ENCODE measurements at places on chromosomes 2 and 18.
A peak's percentile ranks its signal among the peaks of the same experiment; 100 is the strongest.

GRCh38 chr2:70560442-70560841 lies 6.8 kb upstream of the TGFA start:
- H3K36me3 ChIP-seq = no peaks in the 10 kb centered on the region
- no peak overlapping the region for H3K4me3 ChIP-seq
- no peak overlapping the region for H3K27ac ChIP-seq
- no peaks in the 10 kb centered on the region for H3K4me1 ChIP-seq

DNA sequence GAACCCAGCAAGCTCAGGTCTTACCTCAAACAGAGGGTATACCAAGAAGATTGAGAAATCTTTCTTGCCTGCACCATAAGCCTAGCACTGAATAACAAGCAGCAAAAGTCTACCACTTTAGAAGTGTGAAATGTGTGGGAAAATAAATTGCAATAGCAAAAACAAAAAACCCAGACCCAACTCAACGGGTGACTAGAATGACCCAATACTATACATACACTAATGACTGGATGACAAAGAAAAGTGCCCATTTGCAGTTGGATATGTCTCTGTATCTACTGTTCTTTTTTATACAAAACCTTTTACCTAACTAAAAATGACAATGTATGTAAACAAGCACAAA lies 950.6 kb downstream of the TRIB2 start:
- DNase-seq = no peak
- H3K27me3 ChIP-seq = peaks cover 2% of the 10 kb centered on the region
- no peak overlapping the region for H3K27ac ChIP-seq
- no peak overlapping the region for H3K4me3 ChIP-seq

DNA sequence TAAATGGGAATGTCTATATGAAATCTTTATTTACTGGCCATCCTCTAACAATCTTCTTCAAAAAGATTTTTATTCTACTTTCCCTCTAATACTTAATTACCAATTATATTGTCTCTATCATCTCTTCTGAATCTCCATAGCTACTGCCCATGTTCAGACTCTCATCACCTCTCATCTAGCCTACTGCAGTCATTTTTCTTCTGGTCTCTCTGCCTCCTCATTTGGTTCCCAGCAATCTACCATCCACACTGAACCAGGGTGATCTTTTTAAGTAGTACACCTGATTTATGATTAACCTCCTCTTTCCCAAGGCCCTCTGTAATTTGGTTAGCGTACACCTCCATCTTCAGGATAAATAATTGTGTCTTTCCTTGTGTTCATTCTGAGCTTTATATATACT lies 57.6 kb downstream of the NCKAP1 start:
- peaks cover 5% of the 10 kb centered on the region for H3K36me3 ChIP-seq
- no peak overlapping the region for H3K27ac ChIP-seq
- no peaks in the 10 kb centered on the region for H3K4me1 ChIP-seq
- DNase-seq = no peak
- H3K27me3 ChIP-seq = no peaks in the 10 kb centered on the region
- H3K4me3 ChIP-seq = no peak overlapping the region

DNA sequence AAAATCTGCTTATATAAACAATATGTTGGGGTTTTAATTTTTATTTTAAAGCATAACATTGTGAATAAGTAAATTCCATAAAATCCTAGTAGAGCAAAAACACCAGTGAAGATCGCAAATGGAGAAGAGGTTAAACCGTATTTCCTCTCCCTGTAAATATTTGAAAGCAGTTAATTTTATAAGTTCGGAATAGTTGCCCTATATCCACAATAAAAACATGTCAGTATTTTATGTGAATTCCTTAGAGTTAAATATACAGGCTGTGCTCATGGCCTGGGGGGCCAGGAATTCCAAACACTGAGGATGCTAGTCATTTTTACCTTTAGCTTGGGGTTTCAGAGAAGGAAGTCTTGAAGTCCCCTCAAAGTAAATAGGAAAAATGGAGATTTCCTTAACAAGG lies 135.0 kb downstream of the FIGN start:
- no peak overlapping the region for H3K27ac ChIP-seq
- DNase-seq = no peak
- no peaks in the 10 kb centered on the region for H3K27me3 ChIP-seq
- no peak overlapping the region for H3K4me3 ChIP-seq
- H3K4me1 ChIP-seq = no peaks in the 10 kb centered on the region

DNA sequence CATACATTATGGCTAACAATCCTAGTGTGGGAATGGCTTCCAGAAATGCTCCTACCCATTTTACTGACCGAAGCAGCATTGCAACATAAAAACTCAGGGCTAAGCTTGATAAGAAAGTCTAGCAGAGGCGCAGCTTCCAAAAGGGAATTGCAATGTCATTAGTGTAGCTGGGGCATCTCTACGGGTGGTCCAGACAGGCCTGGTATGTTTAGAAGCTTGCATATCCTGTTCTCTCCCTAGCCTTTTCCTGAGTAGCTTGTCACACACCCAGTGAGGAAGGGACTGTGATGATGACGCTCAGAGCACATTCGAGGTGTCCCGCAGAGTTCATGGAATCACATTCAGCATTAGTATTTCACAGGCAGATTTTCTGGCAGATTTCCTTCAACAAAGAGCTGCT lies 38.0 kb upstream of the COL5A2 start:
- peaks cover 5% of the 10 kb centered on the region for H3K4me1 ChIP-seq
- no peaks in the 10 kb centered on the region for H3K36me3 ChIP-seq
- no peak overlapping the region for H3K27ac ChIP-seq
- H3K27me3 ChIP-seq = no peaks in the 10 kb centered on the region

GRCh38 chr2:64213532-64214275 lies 69.5 kb upstream of the PELI1 start:
- H3K4me1 ChIP-seq = no peaks in the 10 kb centered on the region
- no peak overlapping the region for H3K4me3 ChIP-seq
- H3K27me3 ChIP-seq = no peaks in the 10 kb centered on the region

DNA sequence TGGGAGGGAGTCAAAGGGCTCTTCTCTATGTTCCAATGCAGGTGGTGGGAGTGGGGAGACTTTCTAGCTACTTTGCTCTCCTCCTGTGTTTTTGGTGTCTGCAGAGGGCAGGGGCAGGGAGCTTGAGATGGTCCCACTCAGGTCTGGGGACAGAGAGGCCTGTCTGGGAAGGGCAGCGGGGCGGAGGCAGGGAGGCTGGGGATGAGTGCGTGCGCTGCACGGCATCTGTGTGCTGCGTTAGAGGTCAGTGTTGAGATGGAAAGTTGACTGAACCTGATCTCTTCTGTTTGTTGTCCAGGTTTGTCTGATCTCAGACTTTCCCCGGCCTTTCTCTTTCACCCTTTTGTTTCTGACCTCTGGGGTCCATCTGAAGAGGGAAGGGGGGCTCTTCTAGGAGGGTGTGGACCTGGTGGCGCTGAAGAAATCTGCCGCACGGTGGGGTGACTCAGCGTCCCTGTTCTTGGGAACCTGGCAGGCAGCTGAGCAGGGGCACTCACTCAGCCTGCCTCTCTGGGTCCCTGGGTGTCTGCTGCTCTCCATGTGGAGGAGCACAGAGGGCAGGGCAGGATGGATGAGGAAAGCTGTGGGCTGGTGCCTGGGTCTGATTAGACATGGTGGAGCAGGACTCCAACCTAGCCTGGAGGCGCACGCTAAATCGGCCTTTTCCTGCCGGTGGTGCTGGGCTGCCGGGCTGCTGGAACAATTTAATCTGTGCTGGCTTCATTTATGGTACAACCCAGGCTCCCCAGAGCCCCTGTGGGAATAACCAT lies 24.1 kb downstream of the IGFBP2 start:
- no peak overlapping the region for H3K27ac ChIP-seq
- no peaks in the 10 kb centered on the region for H3K27me3 ChIP-seq
- H3K36me3 ChIP-seq = peaks cover 15% of the 10 kb centered on the region
- no peak for DNase-seq
- H3K4me3 ChIP-seq = no peak overlapping the region
- H3K4me1 ChIP-seq = no peaks in the 10 kb centered on the region

DNA sequence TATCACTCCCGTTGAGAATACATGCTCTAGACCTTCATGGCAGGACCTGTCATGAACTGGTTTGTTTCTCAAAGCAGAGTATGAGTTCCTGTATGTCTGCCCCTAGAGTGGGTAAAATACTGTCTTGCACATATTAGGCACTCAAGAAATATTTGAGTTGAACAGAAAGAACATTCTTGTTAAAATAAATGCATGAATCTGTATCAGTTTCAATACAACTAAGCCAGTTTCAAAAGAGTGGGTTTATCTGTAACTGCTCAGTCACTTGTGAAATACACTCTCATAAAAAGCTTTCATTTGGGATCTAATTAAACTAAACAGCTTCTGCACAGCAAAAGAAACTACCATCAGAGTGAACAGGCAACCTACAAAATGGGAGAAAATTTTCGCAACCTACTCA lies 69.2 kb downstream of the RFTN2 start:
- H3K36me3 ChIP-seq = no peaks in the 10 kb centered on the region
- H3K4me1 ChIP-seq = no peaks in the 10 kb centered on the region
- H3K27me3 ChIP-seq = no peaks in the 10 kb centered on the region
- H3K4me3 ChIP-seq = no peak overlapping the region
- H3K27ac ChIP-seq = no peak overlapping the region

DNA sequence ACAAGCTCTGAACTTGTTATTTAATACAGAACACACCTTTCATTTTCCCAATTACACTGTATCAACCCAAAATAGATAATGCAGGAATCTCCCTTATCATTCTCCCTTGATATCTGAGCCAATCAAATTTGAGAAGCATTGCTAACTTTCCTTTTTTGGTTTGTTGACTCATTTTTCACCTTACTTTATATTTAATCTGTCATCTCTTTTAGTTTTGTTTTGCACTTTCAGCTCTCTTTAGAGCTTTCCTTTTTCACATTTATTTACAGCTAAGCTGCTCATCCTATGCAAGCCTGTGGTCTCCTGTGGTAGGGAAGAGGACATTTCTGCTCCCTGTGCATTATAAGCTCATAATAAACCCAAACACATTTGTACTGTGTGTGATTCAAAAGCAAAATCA lies 50.1 kb downstream of the ITGAV start:
- no peak overlapping the region for H3K4me3 ChIP-seq
- H3K27me3 ChIP-seq = no peaks in the 10 kb centered on the region
- no peak for DNase-seq
- H3K4me1 ChIP-seq = no peaks in the 10 kb centered on the region

DNA sequence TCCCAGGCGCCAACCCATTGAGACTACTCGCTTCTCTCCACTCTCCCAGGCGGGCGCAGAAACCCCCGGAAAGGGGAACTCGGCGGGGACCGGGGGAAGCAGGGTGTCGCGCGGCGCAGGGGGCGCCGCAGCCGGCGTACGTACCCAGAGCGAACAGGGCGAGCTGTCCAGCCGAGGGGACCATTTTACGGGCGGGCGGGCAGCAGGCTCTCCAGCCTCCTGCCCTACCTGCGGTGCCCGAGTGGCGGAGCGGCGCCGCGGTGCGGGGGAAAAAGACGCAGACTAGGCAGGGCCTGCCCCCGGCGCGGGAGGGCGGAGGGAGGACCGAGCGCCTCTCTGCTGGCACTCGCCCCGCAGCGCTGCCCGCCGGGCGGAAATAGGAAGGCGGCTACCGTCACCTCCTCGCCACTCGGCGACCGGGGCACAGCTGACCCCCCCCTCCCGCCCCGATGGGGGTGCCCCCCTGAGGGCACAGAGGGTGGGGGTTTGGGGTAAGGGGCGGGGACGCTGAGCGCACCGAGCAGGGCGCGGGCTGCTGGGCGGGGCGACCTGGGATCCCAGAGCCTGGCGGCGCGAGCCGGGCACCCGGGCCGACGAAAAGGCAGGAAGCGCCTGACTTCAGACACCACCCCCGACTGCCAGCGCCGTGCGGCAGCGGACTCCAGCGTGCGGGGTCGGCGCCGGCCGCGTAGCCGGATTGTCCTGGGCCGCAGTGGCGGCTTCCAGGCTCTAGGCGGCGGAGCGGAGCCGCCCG lies at the start of gene TGFA:
Gene TGFA, minus strand, starts transcription at position 243 of the 754 bp plus-strand sequence. Its CDS starts 59 bp downstream, at position 184.
- H3K27ac ChIP-seq = no peak within 1 kb of the TSS
- peak; percentile 61 for DNase-seq
- no peaks in the 10 kb centered on the region for H3K36me3 ChIP-seq
- peaks cover 17% of the 10 kb centered on the region for H3K27me3 ChIP-seq
- peak within 1 kb of the TSS; percentile 63 for H3K4me3 ChIP-seq

DNA sequence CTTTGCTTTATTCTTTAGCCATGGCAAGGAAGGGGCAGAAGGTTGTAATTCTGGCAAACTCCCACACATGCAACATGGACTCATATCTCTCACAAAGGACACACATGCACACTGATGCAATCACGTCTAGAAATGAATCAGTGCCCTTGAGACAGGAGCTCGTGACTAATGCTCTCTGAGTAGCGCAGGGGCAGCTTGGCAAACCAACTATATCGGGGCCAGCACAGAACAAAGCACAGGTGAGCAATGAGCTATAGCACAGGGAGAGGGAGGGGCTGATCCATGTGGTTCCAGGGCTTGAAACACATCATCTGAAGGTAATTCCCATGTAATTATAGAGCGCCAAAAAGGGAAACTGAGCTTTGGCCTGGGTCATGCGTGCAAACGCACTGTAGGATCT lies 165.2 kb upstream of the KLF7 start:
- H3K4me1 ChIP-seq = no peaks in the 10 kb centered on the region
- H3K27ac ChIP-seq = no peak overlapping the region
- no peak for DNase-seq
- no peak overlapping the region for H3K4me3 ChIP-seq

DNA sequence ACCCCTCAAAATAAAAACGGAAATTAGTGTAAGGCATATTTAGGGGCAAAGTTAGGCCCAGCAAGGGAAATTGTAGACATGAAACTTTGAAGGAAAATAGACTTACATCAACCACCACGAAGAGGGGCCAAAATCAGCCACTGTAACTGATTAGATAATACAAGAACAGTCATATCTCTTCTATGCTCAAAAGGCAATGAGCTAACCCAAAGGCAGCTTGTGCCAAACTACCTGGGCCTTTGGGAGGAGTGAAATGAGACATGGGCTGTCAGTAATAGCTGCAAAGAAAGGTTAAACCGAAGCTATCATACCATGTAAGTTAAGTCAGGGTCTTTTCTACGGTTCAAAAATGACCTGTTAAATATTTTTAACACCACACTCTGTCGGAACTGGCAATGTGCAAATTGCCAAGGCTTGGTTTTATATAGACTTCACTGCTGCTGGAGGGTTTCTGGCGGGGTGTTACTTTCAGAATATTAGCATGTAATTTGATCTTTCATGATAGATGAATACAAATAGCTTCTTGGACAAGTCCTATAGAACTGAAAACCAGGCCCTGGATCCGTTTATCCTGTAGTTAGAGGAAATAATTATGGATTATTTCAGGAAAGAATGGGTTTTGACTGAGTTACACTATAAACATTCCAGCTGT lies 69.6 kb downstream of the ACVR1 start:
- DNase-seq = no peak
- no peak overlapping the region for H3K27ac ChIP-seq

DNA sequence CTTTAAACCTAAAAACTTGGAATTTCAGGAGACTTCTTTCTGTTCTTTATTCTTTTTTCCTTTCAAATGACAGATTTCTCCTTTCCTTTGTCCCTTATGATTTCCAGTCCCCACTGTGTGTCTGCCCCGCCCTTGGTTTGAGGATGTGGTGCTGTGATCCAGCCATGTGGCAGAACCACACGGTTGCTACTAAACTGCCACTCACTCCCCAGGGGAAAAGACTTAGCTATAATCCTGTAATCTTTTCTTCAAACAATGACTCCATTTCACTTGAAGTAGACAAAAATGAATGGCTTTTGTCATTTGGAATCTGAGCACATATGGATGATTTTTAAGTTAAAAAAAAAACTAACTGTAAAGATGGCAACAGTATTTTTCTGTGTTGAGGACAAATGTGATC lies 76.2 kb upstream of the STAM2 start:
- no peaks in the 10 kb centered on the region for H3K4me1 ChIP-seq
- no peak for DNase-seq
- no peak overlapping the region for H3K27ac ChIP-seq
- H3K4me3 ChIP-seq = no peak overlapping the region
- H3K36me3 ChIP-seq = no peaks in the 10 kb centered on the region
- H3K27me3 ChIP-seq = no peaks in the 10 kb centered on the region

GRCh38 chr2:16216558-16216945 lies 276.2 kb downstream of the MYCN start:
- H3K4me1 ChIP-seq = peaks cover 2% of the 10 kb centered on the region
- no peak for DNase-seq
- H3K4me3 ChIP-seq = no peak overlapping the region
- H3K27me3 ChIP-seq = no peaks in the 10 kb centered on the region
